ENCODE measurements at places on chromosomes 6 and 20.

- no peak for DNase-seq
Observed at GRCh38 chr6:103167345-103168071, 1692.2 kb downstream of the HACE1 start.

DNA sequence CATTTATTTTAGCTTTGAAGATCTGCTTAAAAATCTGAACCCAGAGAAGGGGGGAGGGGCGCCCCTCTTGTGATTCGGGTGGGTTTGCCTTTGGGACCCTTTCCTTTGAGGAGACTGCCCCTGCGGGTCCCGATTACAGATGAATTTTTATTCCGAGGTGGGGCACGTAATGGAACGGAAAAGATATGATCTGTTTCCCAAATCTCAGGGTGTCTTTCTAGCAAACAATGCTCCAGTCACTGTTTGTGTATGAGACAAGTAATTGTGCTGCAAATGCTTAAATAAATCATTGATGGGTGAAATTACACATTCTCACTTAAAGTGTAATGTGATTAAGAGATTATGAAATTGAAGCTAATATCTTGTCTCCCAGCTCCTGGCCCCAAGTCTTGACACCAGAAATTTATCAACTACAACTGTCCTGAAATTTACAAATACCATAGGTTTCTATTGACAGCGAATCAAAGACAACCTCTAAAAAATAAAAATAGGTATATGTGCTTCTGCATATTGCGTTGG is 30.7 kb downstream of the TFAP2A start:
- no peak for DNase-seq

- no peak for DNase-seq
Observed at GRCh38 chr20:40861427-40862008, 167.1 kb upstream of the TOP1 start.

DNA sequence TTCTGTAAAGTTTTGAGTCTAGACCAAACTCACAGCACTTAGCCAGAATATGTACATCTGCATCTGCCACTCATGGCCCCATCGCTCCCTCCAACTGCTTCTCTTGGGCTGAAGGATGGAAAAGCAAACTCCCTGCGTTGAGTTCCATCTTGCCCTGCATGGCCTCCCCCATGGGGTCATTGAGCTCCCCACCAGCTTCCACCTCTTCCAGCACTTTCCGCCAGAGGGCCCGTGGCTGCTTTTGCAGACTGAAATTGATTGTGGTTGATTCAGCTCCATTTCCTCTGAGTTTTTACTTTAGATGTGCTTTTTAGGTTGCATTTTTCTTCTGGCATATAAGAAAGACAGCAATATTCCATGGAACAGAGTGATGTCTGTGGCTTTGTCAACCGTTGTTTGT is 263.1 kb downstream of the ESR1 start:
- DNase-seq, result no peak

DNA sequence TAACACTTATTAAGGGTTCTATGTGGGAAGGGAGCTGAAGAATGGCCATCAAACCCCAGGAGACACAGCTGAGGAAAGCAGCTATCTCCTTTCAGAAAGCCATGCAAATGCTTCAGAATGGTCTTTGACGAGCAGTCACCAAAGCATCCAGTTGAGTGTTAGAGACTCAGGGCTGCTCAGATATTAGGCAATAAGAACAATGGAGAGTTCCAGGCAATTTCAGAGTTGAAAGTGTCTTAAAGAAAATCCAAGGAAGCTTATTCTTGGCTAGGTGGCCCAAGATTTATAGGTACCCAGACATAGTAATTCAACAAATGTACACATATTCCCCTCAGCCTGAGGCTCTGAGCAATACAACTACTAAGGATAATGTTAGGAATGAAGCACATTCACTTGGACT is 180.1 kb upstream of the SOX4 start:
- no peak for DNase-seq

DNA sequence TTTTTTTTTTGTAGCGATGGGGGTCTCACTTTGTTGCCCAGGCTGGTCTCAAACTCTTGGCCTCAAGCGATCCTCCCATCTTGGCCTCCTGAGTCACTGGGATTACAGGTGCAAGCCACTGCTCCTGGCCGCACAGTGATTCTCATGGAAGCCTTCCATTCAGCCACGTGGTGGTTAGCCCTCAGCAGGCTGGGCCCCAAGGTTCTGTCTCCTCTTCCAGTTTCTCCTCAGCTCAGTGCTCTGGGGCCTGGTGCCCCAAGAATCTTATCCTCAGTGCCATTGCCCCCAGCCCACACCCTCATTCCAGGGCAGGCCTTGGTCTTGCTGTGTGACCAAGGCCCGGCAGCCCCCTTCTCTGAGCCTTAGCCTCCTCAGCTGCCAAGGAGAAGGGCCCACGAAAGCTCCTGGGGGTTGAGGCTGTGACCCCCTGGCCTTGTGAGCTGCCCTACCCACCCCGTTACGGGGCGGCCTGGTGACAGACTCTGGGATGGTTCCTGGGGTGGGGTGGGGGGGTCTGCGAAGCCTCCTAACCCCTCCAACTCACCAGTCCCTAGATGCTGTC is 16.4 kb downstream of the SRC start:
- DNase-seq, result no peak

DNA sequence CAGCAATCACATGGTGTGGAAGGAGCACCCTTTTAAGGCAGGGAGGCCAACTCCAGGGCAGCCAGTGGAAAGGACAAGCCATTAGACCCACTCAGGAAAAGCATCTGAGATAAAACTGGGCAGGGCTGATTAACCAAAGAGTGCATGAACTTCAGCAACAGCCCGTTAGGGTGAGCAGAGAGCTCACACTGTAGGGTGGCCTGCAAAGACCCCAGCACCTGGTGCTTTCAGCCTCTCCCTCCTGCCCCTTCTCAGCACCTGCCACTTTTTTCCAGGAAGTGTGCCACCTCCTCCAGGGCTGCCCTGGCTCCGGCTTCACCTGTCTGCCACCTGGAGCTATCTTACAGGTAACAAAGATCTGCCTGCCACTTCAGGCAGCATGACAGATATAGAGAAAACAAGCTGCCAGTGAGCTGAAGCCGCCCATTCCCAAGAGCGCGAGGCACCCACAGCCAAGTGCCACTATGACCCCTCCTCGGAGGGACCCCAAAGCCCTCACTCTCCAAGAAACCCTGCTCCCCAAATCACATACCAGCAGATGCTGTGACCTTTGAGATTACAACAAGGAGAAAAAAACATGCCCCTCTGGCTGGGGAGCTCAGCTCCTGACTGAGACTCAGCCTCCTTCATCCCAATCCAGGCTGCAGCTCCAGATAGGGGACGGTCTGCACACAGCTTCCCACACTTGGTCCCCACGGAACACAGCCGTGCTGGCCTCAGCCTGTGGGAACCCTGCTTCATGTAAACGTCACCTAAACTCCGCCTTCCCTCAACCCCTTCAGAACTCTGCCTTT is 71.2 kb downstream of the ABHD12 start:
- DNase-seq, result no peak

DNA sequence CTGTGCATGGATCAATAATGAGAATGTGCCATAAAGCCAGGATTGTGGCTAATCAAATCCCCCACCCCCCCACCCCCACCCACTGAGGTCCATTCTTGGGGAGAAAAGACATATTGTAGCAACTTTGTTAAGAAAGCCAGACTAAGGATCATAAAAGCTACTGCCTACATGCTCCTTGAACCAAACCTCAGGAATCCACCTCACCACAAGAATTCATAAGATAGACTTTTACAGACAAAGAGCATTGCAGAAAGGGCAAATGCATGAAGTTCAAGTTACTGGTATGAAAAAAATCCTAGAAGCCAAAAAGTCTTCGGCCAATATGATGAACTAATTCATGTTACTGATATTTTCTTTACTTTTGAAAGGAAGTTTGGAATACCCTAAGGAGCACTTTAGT is 187.9 kb upstream of the ARID1B start:
- DNase-seq, result no peak

Measured in CD4-positive, alpha-beta T cell treated with Interleukin-10 for 1 hour (primary cell).